ENCODE measurements at places on chromosomes 16 and 17. TPM values are rescaled to one million over a fixed set of nuclear protein-coding genes. Genes with fewer than 3 reads are reported as not detected.
A peak's percentile ranks its signal among the peaks of the same experiment; 100 is the strongest.

GRCh38 chr16:49049644-49050043 is 232.0 kb downstream of the CBLN1 start:
- DNase-seq = no peak

GRCh38 chr16:11218604-11218962 is 37.4 kb downstream of the SOCS1 start:
- no peak for DNase-seq

DNA sequence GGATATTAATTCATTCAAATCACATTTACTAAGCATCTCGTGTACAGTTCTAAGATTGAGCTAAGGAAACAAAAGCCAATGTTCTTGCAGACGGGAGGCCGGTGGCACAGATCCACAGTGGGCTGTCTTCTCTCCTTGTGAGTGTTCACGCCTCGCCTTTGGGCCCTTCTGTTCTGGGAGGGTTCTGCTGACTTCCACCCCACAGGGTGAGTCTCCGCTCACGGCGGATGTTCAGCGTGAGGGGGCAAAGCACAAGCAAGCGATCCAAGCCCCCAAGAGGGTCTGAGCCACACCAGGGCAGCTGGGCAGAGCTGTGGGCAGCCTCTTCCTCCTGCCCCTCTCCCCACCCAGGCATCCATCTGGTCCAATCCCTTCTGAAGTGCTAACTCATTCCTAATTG is 84.3 kb upstream of the DOC2B start:
- no peak for DNase-seq

GRCh38 chr16:84675423-84675822 is 24.4 kb upstream of the USP10 start:
- no peak for DNase-seq

GRCh38 chr16:21038197-21038596 is 112.4 kb downstream of the DNAH3 start:
- no peak for DNase-seq

DNA sequence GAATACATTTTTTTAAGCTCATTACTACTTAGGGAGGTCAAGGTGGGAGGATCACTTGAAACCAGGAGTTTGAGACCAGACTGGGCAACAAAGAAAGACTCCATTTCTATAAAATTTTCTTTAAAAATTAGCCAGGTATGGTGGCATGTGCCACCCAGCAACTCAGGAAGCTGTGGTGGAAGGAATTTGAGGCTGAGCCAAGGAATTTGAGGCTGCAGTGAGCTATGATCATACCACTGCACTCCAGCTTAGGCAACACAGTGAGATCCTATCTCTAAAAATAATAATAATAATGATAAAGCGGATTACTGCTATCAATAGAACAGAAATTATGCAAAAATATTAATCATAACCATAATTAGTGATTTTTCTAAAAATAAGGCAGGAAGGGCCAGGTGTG is 170.3 kb downstream of the COPRS start:
- DNase-seq = no peak

DNA sequence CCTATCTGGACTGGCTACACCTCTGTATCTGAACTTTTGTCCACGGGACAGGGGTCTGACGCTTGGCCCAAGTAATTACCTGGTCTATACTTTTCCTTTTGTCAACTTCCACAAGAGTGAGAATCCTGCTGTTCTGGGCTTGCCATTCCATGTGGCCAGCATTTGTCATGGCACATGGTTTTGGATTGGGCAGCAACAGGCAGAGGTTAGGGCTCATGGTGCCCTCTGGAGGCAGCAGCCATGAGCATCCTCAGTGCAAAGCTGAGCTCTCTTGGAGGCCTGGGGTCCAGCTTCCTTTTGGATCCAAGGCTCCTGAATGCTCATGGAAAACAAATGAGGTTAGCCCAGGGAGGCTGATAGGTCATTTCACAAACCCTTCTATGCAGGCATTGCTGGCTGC is 7.5 kb upstream of the EDC4 start:
- no peak for DNase-seq

- DNase-seq = no peak
Measured at GRCh38 chr17:67637901-67638641, 79.7 kb upstream of the NOL11 start.

DNA sequence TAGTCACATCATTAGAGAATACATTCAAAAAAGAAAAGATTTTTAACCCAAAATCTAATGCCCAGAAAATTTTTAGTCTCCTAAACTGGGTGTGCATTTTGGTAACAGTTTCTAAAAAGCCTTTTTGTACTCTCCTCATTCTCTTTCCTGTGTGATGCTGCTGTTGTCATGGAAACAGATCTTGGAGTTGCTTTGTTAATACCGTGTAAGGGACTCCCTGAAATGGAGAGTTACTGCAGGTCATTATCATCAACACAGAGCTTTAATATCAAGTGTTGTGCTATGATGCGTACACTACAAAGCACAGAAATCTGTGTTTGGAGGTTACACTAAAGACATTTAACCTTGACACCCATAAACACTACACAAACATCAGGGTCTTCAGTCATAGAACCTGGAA is 216.3 kb downstream of the PRKCA start:
- no peak for DNase-seq

DNA sequence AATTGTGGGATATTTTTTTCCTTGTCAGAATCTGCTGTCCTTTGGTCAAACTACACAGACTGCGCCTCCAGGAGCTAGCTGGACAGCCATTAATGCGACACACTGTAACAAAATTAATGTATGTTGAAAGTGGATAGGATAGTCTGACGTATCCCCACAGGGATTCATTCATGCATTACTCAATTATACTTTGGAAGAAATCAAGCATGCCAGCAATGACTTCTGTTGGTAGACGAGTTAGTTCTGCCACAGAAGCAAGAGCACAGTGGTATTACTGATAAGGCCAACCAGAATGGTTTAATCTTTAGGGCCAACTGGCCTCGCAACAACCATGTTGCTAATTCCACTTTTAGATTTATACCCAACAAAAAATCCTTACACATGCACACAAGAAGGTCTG is 106.4 kb upstream of the TOB1 start:
- no peak for DNase-seq

- DNase-seq = peak; percentile 7
Measured at GRCh38 chr16:30813821-30814189, 26.8 kb upstream of the ZNF629 start.

- no peak for DNase-seq
Measured at GRCh38 chr17:50199803-50200456, 1.5 kb downstream of the COL1A1 start.

DNA sequence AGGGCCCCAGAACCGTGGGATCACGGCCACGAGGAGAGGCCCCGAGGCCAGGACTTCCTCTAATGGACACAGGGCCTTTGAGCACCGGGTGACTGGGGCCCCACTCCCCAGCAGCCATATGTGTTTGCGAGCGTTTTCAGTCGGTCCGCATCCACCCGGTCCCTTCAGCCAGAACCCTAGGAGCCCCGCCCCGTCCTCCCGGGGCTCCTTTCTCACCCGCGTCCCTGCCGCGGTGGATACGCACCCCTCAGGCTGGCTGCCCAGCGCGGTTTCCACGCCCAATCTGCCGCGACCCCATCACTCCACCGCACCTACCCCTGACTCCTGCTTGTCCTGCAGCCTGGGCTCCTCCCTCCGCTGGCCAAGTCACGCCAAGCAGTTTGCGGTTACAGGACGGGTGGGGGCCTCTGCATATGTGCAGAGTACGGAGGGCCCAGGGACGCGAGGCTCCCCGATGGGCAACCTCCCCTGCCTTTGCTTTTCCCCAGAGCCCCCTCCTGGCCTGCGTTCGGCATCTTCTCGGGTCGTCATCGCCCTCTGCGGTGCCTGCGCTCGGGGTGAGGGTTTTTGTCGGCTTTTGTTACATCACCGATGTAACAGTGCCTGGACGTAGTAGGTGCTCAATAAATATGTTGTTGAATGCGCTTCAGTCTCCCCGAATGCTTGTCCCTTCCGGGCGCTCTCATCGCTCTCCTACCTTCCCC is 1.0 kb upstream of the TTYH2 start:
- DNase-seq = no peak

DNA sequence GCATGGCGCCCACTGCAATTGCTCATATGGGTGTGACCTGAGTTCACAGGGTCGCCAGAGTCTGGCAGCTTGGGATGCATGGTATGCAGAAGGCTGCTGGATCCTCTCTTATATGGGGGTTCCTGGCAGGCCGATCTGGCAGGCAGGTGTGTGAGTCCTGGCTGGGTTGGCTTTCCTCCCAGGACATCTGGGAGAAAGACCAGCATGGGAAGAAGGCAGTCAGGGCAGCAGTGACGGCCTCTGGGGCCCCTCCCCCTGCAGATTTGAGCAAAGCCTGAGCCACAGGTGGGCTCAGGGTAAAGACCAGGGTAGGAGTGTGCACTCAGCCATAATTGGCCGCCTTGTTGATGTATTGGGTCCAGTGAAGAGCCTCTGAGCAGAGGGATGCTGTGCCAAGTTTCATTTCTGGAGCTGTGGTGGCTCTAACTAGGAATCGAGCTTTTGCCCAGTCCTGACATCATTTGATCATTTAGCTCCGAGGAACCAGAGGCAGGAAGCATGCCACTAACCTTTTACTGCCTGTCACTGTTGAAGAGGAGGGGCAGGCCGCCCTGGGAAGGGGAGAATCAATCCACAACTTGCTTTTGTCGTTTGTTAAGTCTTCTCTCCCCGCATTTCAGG is 174.3 kb downstream of the CCDC182 start:
- no peak for DNase-seq

DNA sequence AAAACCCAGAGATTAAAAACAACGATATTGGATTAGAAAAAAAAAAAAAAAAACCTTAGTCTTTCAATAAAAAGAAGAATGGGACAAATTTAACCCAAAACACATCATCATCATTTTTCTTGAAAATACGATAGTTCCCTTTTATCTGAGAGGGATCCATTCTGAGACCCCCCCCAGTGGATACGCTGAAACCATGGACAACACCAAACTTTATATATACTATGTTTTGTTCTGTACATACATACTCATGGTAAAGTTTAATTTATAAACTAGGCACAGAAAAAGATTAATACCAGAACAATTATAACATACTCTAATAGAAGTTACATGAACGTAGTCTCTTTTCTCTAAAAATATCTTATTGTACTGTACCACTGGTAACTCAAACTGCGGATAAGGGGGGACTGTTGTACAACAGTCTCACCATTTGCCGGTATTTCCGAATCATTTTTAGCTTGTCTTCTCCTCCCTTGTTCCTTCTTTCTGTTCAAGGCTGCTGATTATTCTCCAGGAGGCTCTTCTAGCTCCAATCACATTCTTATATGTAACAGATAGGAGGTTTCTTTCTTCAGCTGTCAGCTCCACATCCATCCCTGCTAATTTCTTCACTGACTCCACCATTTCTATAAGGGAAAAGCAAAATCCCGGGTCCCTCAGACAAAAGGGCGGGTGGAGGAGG is 37.0 kb downstream of the RNF135 start:
- no peak for DNase-seq

DNA sequence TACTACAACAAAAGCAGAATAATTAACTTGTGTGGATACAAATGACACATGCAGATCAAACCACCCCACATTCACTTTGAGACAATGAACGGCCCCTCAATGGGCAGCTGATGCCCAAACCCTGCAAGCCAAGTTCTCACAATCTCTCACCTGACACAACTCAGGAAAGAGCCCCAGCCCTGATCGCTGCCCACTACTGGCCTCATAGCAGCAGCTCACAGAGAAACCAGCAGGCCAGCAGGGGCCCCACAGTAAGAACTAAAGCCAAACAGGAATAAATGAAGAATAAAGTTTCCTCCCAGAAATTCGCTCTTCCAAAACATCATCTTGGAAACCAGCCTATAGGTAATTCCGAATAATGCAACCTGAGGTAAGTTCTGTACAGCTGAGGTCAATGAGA is 7.7 kb downstream of the AKTIP start:
- DNase-seq = no peak

GRCh38 chr16:89073346-89074071 is 20.1 kb upstream of the ACSF3 start:
- no peak for DNase-seq

- no peak for DNase-seq
Measured at GRCh38 chr17:21082001-21082436, 39.2 kb upstream of the USP22 start.

DNA sequence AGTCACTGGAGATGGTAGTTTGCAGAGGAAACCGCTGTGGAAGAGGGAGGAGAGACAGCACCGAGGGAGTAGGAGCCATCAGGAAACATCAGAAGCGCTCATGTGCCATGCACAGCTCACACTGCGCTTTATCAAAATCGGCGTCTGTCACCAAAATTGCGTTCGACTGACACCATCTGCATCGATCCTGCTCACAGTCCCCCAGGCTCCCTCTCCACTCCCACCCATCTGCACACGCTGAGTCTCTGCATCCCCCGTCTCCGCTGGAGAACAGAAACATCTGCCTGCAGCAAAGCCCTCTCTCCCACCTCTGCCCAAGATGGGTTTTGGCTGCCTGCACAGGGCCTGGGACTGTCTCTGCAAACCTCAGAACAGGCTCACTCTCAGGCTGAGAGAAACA is 187.5 kb upstream of the RPL38 start:
- no peak for DNase-seq

NR1D1 gene
- 3.4 TPM for total RNA-seq

ABCA3 gene
- total RNA-seq = 17.6 TPM

FAM171A2 gene
- 1.7 TPM for total RNA-seq

PERCC1 gene
- not detected for total RNA-seq

CFAP97D1 gene
- total RNA-seq = not detected

IQCK gene
- 2.0 TPM for total RNA-seq

TNFRSF17 gene
- 92.4 TPM for total RNA-seq

OR1D5 gene
- total RNA-seq = not detected
